IMR-90 (cell line): ENCODE measurements at places on chromosomes 6 and 20. TPM values are rescaled to one million over a fixed set of nuclear protein-coding genes. Genes with fewer than 3 reads are reported as not detected.

DNA sequence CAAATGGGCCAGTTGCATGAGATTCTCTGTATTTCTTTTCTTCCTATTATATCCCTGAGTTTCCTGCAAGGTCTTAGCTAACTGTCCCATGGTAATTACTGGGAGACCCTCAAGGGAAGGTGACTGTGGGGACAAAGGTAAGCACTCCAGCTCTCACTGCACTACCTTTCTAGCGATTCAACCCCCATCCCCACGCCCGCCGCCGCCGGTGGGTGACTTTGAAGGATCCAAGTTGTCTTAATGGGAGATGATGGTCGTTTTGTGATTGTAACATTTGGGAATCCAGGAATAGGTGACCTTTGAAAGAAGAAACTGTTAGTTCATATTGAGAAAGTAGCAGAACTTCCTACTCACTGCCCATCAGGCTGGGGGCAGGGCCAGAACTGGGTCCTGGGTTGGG, 265.5 kb downstream of the LRFN2 start:
- DNase-seq = no peak

GRCh38 chr6:110414669-110415068, 706 bp downstream of the DDO start:
- DNase-seq = no peak

- DNase-seq = peak; percentile 53
These were observed 39.4 kb upstream of the RFPL4B start for GRCh38 chr6:112307707-112308106.

FAM210B gene
- total RNA-seq = 45.0 and 48.9 TPM in 2 replicates

GRCh38 chr6:34132486-34133185, 13.3 kb downstream of the GRM4 start:
- peak; percentile 23 for DNase-seq

- DNase-seq = no peak
These were observed 19.3 kb upstream of the RIMS4 start for GRCh38 chr20:44829688-44830087.

DNA sequence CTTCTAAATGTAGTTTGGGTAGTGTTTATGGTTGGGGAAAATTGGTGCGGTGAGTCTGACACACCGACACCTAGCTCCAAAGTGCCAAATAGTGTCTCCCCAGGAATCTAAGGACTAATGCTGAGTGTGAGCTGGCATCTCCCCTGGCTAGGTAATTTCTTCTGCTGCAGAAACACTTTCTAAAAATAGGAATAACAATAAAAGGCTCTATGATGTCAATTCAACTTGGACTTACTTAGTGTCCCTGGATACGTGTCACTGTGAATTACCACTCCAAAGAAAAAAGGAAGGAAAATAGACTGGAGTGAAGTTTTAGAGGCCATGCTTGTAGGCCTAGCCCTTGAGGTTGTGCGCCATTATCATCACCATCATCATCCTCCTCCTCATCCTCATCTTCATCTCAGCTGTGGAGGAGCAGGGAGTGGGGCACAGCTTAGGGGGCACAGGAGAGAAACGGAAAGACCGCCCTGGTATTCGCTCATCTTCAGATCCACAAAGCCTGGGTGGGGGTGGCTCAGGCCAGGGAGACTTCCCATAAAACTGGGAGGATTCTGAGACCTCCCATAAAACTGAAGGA, 89.6 kb downstream of the TBC1D7 start:
- DNase-seq = no peak

- no peak for DNase-seq
These were observed 46.6 kb upstream of the RNF24 start for GRCh38 chr20:4061987-4062386.

- DNase-seq = peak; percentile 44
These were observed 6.4 kb upstream of the SDC4 start for GRCh38 chr20:45354423-45355208.

DNA sequence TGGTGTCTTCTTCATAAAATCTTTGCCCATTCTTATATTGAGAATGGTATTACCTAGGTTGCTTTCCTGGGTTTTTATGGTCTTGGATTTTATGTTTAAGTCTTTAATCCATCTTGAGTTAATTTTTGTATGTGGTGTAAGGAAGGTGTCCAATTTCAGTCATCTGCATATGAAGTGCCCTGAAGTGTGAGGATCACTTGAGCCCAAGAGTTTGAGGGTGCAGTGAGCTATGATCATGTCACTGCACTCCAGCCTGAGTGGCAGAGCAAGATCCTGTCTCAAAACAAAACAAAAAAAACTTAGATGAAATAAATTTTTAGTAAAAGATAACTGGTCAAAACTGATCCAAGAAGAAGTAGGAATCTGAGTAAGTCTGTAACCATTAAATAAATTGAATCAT, 215.4 kb downstream of the TBC1D7 start:
- DNase-seq = no peak

- no peak for DNase-seq
These were observed 40.8 kb upstream of the STMND1 start for GRCh38 chr6:17061097-17061496.

GRCh38 chr6:133062077-133062476, 179.1 kb upstream of the EYA4 start:
- peak; percentile 100 for DNase-seq

KHDRBS2 gene
- not detected in 2 replicates for total RNA-seq

MYLK2 gene
- 0.18 and 0.28 TPM in 2 replicates for total RNA-seq

PRSS35 gene
- total RNA-seq = 5.2 and 6.7 TPM in 2 replicates

DNA sequence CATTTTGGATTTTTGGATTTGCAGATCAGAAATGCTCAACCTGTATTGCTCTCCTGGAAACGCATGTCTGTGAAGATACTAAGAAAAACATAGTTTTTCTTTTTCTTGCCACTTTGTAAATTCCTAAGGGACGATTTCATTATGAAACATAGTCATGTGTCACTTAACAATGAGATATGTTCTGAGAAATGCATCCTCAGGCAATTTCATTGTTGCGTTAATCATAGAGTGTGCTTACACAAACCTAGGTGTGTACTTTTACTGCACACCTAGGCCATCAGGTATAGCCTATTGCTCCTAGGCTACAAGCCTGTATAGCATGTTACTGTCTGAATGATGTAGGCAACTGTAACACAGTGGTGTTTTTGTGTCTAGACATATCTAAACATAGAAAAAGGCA, 13.4 kb upstream of the THEMIS start:
- no peak for DNase-seq

DNA sequence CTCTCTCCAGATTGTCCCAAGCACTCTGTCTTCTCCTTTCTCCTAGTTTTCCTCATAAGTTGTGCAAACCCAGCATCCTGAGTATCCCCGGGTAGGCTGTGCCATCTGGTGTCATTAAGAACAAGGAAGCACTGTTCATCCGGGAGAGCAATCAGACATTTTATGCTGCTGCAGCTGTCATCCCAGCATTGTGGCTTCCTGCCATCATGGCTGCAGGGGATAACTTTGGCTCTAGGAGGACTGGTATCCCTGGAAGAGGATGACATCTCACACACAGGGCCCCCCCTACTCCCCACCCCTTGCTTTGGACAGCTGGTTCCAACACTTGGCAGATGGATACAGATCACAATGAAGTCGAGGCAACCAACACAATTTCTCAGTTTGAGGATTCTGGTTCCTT, 1195.1 kb upstream of the MAP3K7 start:
- DNase-seq = no peak

RHAG gene
- not detected in 2 replicates for total RNA-seq

GRCh38 chr6:170297576-170298330, 6.9 kb upstream of the DLL1 start:
- no peak for DNase-seq

PDRG1 gene
- total RNA-seq = 5.0 and 5.8 TPM in 2 replicates

- no peak for DNase-seq
These were observed 445.7 kb downstream of the CDC5L start for GRCh38 chr6:44833248-44833647.

DNA sequence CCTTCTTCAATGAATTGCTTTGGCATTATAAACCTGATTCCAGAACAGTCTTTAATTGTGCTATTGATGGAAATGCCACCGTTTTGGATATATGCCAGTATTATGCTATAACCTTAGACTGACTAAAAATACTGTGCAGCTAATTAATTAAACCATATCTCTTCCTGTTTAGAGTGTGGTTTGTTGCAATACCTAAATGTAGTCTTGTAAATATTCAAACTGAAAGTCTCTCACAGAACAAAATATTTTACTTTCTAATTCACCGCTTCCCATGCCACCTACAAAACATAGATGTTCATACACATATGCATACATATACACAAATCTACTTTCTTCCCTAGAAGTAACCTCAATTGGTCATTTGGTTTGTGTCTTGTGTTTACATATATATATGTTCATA, 126.6 kb downstream of the SIM1 start:
- no peak for DNase-seq

DNA sequence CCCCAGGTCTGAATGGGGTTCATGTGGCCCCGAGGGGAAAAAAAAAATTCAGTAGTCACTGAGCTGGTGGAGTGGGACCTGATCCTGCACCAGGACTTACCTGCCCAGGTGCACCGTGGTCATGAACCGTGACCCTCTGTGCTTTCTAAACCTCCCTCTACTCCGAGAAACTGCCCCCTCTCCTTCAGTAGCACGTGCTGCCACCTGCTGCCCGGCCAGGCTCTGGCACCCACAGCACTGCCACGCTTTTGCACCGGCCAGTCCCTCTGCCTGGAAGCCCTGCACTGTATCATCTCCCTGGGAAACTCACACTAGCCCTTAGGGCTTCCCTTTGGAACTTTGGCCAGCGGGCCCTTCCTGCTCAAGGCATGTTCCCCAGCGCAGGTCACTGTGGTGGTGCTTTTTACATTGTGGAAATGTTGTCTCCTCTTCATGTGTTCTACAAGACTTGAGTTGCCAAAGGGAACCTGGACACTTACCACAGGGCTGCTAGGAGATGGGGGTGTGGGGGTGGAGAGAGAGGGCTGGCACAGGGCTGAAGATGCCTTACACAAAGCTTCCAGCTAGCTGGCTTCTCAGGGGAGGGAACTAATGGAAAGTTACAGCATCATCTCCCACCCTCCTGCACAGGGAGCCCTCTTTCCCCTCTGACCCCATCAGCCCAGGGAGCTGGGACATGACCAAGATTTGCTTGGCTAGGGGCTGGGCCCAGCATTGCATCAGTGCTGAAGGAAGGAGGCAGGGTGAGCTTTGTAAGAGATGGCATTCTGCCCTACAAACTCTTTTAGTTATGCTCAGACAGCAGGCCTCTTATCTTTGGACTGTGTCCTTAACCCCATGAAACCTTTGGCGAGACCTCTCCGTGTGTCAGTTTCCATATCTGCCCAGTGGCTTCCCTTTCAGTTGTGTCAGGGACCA, 2.5 kb upstream of the PTPRT start:
- DNase-seq = no peak

GRCh38 chr20:21309678-21310467, 6.7 kb downstream of the XRN2 start:
- no peak for DNase-seq

RSPO3 gene
- total RNA-seq = not detected in 2 replicates

DNA sequence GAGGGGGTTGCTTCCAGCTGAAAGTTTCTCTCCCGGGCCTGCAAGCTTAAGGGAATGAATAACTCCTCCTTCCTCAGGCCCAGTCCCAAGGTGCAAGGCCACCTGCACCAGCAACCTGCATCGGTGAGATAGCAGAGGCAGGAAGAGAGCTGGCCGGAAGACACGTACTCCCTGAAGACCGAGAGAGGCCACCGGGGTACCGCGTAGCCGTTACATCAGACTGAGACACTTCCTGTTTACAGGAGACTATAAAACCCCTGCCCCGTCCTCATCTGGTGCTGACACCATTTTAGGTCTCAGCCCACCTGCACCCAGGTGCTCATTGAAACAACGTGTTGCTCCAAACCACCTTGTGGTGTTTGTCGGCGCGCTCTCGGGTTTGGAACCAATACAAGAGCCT, 60.5 kb upstream of the PRND start:
- DNase-seq = no peak
